ENCODE measurements at places on chromosomes 12 and 14.

GRCh38 chr14:99194736-99195135, 77.3 kb downstream of the BCL11B start:
- no peak for DNase-seq

- DNase-seq: no peak
Measured at GRCh38 chr12:25018146-25018545, 69.2 kb upstream of the BCAT1 start.

- DNase-seq: no peak
Measured at GRCh38 chr14:83483063-83483462, 1949.4 kb upstream of the SEL1L start.

- DNase-seq: no peak
Measured at GRCh38 chr14:32009976-32010581, 67.0 kb upstream of the ARHGAP5 start.

DNA sequence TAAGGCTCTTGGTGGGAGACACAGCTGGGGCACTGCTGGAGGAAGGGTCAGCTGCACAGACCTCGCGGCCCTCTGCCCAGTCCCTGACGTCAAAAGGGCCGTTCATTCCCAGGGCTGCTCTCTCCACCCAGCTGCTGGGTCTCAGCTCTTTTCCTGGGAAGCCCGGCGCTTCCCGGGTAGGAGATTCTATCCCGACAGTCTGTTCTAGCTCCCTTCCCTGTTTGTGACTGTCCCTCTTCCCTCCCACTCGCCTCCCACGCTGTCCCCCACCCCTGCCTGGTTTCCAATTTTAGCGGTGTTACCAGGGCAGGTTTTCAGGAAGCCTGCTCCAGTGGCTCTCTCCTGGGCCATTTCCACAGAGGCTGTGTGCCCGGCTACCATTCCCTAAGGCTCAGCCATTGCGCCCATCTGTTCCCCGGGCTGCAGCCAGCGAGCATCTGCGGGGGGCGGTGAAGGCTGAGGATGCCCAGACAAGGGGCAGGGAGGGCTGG, 186.6 kb downstream of the CACNA1C start:
- DNase-seq: no peak

DNA sequence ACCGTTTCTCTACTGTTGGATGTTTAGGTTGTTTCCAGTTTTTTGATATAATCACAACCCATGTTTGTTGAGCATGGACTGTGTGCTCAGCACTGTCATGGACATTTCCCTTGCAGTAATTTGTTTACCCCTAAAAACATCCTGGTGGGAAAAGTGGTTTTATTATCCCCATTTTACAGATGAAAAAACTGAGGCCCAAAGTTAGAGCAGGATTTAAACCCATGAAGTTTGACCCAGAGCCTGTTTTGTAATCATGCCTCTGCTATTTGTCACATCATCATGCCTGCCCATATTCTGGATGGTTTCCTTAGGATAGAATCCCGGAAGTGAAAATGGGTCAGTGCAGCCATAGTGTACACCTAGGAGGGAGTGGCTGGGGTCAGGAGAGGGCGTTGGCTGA, 17.0 kb upstream of the LRP1-AS start:
- no peak for DNase-seq

DNA sequence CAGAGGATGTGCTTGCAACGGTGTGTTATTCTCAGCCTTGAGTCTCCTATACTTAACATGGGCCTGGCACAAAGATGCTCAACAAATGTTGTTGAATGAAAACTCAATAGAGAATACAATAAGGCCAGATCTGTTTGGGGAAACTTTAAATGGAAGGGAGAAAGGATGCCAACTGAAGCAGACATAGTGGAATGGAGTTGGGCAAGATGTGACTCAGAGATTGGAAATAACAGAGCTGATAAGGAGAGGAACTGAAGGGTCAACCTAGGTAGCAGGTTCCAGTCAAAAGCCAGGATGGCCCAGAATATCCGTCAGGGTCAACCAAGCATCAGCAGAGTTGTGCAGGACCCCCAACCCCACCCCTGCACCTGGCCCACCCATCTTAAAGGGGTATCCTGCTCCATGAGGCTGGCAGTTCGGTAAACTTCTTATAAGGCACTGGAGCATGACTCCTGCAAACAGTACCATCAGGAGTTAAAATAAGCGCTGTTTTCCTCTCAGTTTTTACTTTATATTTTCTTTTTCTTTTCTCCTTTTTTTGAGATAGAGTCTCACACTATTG, 1.1 kb upstream of the BCDIN3D start:
- no peak for DNase-seq

- no peak for DNase-seq
Measured at GRCh38 chr14:22471545-22472121, 117.4 kb downstream of the DAD1 start.

DNA sequence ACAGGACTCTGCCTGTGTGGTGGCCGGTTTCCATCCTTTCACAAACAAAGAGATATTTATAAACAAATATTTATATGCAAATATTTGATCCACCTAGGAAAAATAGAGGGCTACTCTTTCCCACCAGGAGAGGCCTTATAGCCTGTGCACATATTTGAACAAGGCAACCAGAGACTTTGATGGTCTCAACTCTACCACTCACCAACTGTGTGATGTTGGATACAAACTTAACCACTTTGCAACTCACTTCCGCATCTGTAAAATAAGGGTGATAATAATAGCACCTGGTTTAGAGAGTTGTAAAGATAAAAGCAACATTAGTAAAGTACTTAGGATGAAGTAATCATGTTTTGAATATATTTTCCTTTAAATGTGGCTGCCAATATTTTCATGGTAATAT, 1.5 kb upstream of the CLEC12A start:
- DNase-seq: no peak
